ENCODE measurements at places on chromosomes 4 and X. TPM values are rescaled to one million over a fixed set of nuclear protein-coding genes. Genes with fewer than 3 reads are reported as not detected.

DNA sequence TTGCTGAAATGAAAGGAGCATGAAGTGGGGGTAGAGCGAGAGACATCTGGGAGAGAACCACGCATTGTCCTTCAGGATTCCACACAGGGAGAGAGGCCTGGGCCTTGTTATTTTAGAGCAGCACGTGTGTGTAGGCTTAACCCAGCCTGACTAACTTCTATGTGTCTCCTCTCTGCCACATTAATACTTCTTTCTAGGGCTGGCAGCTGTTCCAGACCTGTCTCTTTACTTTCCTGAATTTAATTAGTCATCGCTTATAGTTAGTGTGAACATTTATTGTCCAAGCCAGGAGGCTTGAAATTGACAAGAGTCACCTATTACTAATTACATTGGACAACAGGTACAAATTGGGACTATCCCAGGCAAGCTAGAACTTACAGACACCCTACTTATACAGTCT, 51.3 kb downstream of the SMAD1 start:
- no peaks in the 10 kb centered on the region for H3K36me3 ChIP-seq
- no peak overlapping the region for H3K4me3 ChIP-seq
- H3K27me3 ChIP-seq = no peaks in the 10 kb centered on the region

- no peak overlapping the region for H3K27ac ChIP-seq
- H3K4me1 ChIP-seq = no peaks in the 10 kb centered on the region
- H3K4me3 ChIP-seq = no peak overlapping the region
- H3K36me3 ChIP-seq = no peaks in the 10 kb centered on the region
- no peaks in the 10 kb centered on the region for H3K27me3 ChIP-seq
- DNase-seq = no peak
These were observed 4.6 kb upstream of the TMA16 start for GRCh38 chr4:163489929-163490328.

- no peak overlapping the region for H3K27ac ChIP-seq
- no peaks in the 10 kb centered on the region for H3K27me3 ChIP-seq
- no peaks in the 10 kb centered on the region for H3K4me1 ChIP-seq
- no peak overlapping the region for H3K4me3 ChIP-seq
- DNase-seq = no peak
- H3K36me3 ChIP-seq = no peaks in the 10 kb centered on the region
These were observed 1544.6 kb downstream of the C4orf33 start for GRCh38 chr4:130640592-130640991.

DNA sequence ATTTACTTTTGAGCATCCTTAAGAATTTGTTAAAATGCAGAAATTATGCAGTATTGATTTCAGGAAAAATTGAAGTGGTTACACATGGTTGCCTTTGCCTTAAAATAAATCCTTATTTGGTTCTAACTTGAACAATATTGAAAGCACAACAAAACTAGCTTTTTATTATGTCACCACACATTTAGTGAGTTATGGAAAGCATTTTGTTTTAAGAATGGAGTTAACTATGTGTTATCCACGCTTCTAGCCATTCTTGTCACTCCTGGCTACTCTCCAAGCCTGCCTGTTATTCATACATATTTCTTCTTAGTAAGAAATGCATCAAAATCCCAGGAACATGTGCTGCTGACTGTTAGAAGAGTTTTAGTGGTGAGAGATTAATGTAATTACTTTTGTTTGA, 73.9 kb downstream of the FAT4 start:
- H3K4me1 ChIP-seq = peaks cover 18% of the 10 kb centered on the region
- H3K4me3 ChIP-seq = no peak overlapping the region
- H3K27me3 ChIP-seq = no peaks in the 10 kb centered on the region
- H3K36me3 ChIP-seq = no peaks in the 10 kb centered on the region

DNA sequence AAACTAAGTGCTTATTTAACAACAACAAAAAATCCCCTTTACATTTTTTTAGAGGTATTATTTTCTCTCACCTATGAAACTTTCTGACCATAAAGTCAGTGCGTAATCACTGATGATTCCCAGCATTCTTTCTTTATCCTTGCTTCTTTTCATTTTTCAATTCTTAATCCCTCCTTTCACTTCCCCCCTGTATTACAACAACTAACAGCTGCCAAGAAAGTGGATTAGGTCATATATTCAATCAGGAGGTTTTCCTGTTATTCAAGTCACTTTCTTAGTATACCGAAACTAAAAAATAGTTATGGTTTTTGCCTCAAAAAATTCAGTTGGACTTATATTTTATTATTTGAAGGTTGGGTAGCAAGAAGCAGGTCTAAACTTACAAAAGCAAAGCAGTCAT, 2.1 kb upstream of the STAP1 start:
- H3K36me3 ChIP-seq = no peaks in the 10 kb centered on the region
- no peaks in the 10 kb centered on the region for H3K4me1 ChIP-seq
- no peak overlapping the region for H3K27ac ChIP-seq
- H3K27me3 ChIP-seq = no peaks in the 10 kb centered on the region
- DNase-seq = no peak

GRCh38 chr4:169030562-169030982, 20.5 kb upstream of the CBR4 start:
- no peak for DNase-seq
- H3K27ac ChIP-seq = no peak overlapping the region
- no peaks in the 10 kb centered on the region for H3K4me1 ChIP-seq
- H3K4me3 ChIP-seq = no peak overlapping the region
- no peaks in the 10 kb centered on the region for H3K36me3 ChIP-seq

- no peak overlapping the region for H3K27ac ChIP-seq
- no peak for DNase-seq
- no peak overlapping the region for H3K4me3 ChIP-seq
- H3K27me3 ChIP-seq = no peaks in the 10 kb centered on the region
- no peaks in the 10 kb centered on the region for H3K36me3 ChIP-seq
- H3K4me1 ChIP-seq = peaks cover 12% of the 10 kb centered on the region
These were observed 89.5 kb downstream of the ELOVL6 start for GRCh38 chr4:110108960-110109359.

GRCh38 chr4:152634110-152634760, 45.6 kb downstream of the TMEM154 start:
- no peaks in the 10 kb centered on the region for H3K36me3 ChIP-seq
- no peaks in the 10 kb centered on the region for H3K4me1 ChIP-seq
- no peak overlapping the region for H3K27ac ChIP-seq
- no peak for DNase-seq
- no peaks in the 10 kb centered on the region for H3K27me3 ChIP-seq

GRCh38 chr4:145804116-145804515, 124.2 kb downstream of the C4orf51 start:
- H3K27me3 ChIP-seq = no peaks in the 10 kb centered on the region
- H3K27ac ChIP-seq = no peak overlapping the region
- no peak overlapping the region for H3K4me3 ChIP-seq
- H3K4me1 ChIP-seq = peaks cover 6% of the 10 kb centered on the region

GRCh38 chr4:122921971-122922876, at the start of gene NUDT6:
Gene NUDT6, minus strand, starts transcription at chr4:122922597. Its CDS starts 25 bp downstream, at chr4:122922572.
- H3K4me1 ChIP-seq = peaks cover 24% of the 10 kb centered on the region
- H3K27me3 ChIP-seq = no peaks in the 10 kb centered on the region
- peak within 1 kb of the TSS; percentile 83 for H3K4me3 ChIP-seq
- DNase-seq = no peak
- peak within 1 kb of the TSS; percentile 82 for H3K27ac ChIP-seq
- H3K36me3 ChIP-seq = no peaks in the 10 kb centered on the region

DNA sequence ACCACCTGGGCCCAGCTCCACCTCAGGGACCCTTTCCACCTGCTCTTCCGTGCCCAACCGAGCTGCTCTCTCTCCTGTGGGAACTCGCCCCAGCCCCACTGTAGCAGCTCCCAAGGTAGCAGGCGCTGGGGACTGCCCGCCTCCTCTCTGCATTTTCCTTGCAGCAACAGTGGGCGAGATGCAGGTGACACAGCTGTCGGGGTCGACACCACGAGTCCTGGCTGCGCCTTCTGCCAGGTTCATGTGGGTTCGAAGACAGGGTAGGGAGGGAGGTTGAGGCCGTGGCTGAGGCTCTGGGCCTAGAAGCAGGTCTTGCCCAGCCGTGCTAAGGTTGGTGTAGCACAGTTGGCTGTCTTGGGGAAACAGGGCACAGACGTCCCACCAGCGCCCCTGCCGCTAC, 245.2 kb upstream of the FSTL5 start:
- H3K36me3 ChIP-seq = no peaks in the 10 kb centered on the region
- H3K4me3 ChIP-seq = no peak overlapping the region
- no peaks in the 10 kb centered on the region for H3K4me1 ChIP-seq
- no peaks in the 10 kb centered on the region for H3K27me3 ChIP-seq

DNA sequence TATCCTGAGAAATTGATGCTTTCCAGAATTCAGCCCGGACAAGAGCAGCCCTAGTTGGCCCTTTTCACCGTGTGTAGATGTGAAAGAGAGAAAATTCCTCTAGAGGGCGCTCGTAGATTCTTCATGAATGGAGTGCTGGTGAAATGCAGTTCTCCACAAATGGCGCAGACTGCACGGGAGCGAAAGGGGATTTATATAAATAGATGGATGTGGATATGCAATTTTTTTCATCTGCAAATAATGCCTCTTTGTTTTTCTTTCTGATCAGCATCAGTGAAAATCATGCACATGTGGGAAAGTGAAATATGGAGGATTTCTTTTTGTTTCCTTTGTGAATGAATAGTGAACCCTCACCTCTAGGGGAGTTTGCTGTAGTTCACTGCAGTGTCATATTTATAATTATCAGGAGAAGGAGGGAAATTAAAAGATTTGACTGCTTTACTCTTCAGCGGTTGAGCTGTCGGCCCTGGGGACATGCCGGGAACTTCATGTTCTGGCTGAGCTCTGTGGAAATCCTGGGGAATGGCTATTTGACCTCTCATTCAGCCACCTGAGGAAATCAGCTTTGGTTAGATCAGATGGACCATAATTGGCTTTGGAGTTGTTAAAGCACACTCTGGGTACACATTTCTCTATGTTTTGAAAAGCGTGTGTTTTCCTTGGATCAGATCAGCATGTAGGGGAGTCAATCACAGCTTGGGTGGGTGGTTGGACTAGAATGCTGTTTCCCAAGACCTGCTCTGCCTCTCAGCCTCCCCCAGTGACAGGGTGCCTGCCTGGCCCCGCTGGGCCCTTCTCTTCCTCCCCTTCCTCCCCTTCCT, 115.0 kb upstream of the SHISA3 start:
- no peaks in the 10 kb centered on the region for H3K4me1 ChIP-seq
- no peak overlapping the region for H3K4me3 ChIP-seq
- no peaks in the 10 kb centered on the region for H3K36me3 ChIP-seq
- H3K27me3 ChIP-seq = no peaks in the 10 kb centered on the region
- no peak overlapping the region for H3K27ac ChIP-seq

DNA sequence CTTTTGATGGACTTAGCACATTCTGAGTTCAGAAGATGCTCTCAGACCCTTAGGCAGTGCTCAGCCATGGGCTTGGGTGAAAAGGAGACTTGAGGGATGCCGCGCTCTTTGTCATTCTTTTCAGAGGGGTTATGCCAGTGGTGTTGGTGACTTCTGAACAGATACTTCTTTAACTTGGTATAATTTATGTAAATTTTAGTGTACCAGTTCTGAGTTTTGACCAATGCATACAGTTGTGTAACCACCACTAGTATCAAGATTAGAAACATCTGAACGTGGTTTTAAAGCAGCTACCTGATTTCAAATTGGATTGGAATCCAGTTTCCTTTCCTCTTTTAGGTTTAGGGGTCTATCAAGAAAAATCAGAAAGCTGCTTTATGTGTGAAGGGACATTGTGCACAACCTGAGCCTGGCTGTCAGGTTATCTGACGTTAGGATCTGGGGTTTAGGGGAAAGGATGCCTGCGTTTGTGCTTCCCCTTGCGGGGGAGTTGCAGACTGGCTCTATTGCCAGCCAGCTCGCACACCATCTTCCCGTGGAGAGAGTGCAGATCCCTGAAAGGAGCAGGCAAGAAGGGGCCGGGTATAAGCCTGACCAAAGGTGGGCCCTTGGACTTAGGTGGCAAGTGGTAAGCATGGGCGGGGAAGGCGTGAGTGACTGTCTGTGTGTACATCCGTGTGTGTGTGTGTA, 19.0 kb downstream of the SMS start:
- H3K4me3 ChIP-seq = no peak overlapping the region
- DNase-seq = peak; percentile 37
- no peak overlapping the region for H3K27ac ChIP-seq
- H3K27me3 ChIP-seq = no peaks in the 10 kb centered on the region
- peaks cover 8% of the 10 kb centered on the region for H3K4me1 ChIP-seq
- H3K36me3 ChIP-seq = no peaks in the 10 kb centered on the region

DNA sequence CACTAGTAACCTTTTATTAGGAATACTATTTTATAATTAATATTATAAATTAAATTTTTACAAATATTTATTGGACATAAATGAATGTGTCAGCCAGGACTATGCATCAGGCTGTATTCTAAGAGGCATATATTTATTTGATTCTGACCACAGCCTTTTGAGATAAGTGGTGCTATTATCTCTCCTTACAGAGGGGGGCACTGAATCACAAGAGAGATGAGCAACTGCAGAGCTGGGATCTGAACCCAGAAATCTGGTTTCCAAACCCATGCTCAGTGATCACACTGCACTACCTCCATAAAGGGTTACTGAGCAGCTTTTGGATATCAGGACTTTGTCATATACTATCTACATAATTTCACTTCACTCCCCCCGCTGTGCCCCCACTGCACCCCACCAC, 322.0 kb downstream of the TMA16 start:
- no peak for DNase-seq
- H3K4me1 ChIP-seq = no peaks in the 10 kb centered on the region
- H3K27ac ChIP-seq = no peak overlapping the region
- no peaks in the 10 kb centered on the region for H3K27me3 ChIP-seq
- H3K36me3 ChIP-seq = no peaks in the 10 kb centered on the region
- H3K4me3 ChIP-seq = no peak overlapping the region

GRCh38 chr4:156939139-156939538, 32.5 kb downstream of the PDGFC start:
- no peaks in the 10 kb centered on the region for H3K36me3 ChIP-seq
- H3K27me3 ChIP-seq = no peaks in the 10 kb centered on the region
- no peak overlapping the region for H3K4me3 ChIP-seq

DNA sequence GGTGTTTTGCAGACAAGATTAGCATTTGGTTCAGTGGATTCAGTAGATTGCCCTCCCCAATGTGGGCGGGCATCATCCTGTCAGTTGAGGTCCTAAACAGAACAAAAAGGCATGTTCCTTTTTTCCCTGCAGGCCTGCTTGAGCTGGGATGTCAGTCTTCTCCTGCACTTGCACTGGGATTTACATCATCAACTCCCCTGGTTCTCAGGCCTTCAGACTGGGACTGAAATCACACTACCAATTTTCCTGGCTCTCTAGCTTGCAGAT, 278.9 kb upstream of the FTHL17 start:
- H3K4me1 ChIP-seq = no peaks in the 10 kb centered on the region
- H3K36me3 ChIP-seq = no peaks in the 10 kb centered on the region
- no peak overlapping the region for H3K4me3 ChIP-seq
- H3K27ac ChIP-seq = no peak overlapping the region
- no peak for DNase-seq

- H3K36me3 ChIP-seq = no peaks in the 10 kb centered on the region
- DNase-seq = no peak
- peak overlapping the region; percentile 90 for H3K27ac ChIP-seq
- H3K4me3 ChIP-seq = peak overlapping the region; percentile 21
- peaks cover 98% of the 10 kb centered on the region for H3K4me1 ChIP-seq
These were observed 7.2 kb downstream of the SH3BP2 start for GRCh38 chr4:2799971-2800690.

TLR10 gene
- not detected for total RNA-seq

MTCP1 gene
- 6.9 TPM for total RNA-seq

FAM47E gene
- total RNA-seq = 0.49 TPM

CLNK gene
- not detected for total RNA-seq

GLOD5 gene
- not detected for total RNA-seq

Data from vagina (tissue), 2 donors.